Cardiac ventricle fibroblast (primary cell): ENCODE measurements at places on chromosomes 7 and 10. TPM values are rescaled to one million over a fixed set of nuclear protein-coding genes. Genes with fewer than 3 reads are reported as not detected.

ODAD2 gene
- not detected in 2 replicates for total RNA-seq

OGDHL gene
- 0.25 TPM in 1 of 2 replicates, not detected in the other for total RNA-seq

PRRT4 gene
- 0.54 and 0.56 TPM in 2 replicates for total RNA-seq

STOX1 gene
- 0.50 and 0.64 TPM in 2 replicates for total RNA-seq

ZRANB1 gene
- 12.6 and 17.0 TPM in 2 replicates for total RNA-seq

ZNF777 gene
- 8.1 and 13.3 TPM in 2 replicates for total RNA-seq

NPY gene
- not detected in 2 replicates for total RNA-seq

FEZF1 gene
- total RNA-seq: not detected in 2 replicates

CNOT4 gene
- total RNA-seq: 12.0 and 13.7 TPM in 2 replicates

ITGA8 gene
- total RNA-seq: 11.3 and 13.8 TPM in 2 replicates

NRG3 gene
- 0.05 TPM in 1 of 2 replicates, not detected in the other for total RNA-seq

CCL24 gene
- not detected in 2 replicates for total RNA-seq

AQP1 gene
- total RNA-seq: 3.4 and 3.8 TPM in 2 replicates

CDNF gene
- total RNA-seq: 2.6 and 2.7 TPM in 2 replicates

ELOVL3 gene
- total RNA-seq: 0.24 and 3.4 TPM in 2 replicates

ATRNL1 gene
- total RNA-seq: under 0.01 TPM in 1 of 2 replicates, not detected in the other

UPK3B gene
- not detected in 2 replicates for total RNA-seq

ARPC1A gene
- 80.8 and 88.4 TPM in 2 replicates for total RNA-seq

LOXL4 gene
- total RNA-seq: 3.9 and 4.6 TPM in 2 replicates

RSBN1L gene
- total RNA-seq: 13.1 and 13.7 TPM in 2 replicates

MAT1A gene
- total RNA-seq: not detected in 2 replicates

GCK gene
- 0.20 and 0.69 TPM in 2 replicates for total RNA-seq

TRIM73 gene
- total RNA-seq: 0.12 and 0.59 TPM in 2 replicates

PRKG1 gene
- 11.7 and 13.7 TPM in 2 replicates for total RNA-seq

VAX1 gene
- total RNA-seq: not detected in 2 replicates

GRID1 gene
- total RNA-seq: 0.12 and 0.44 TPM in 2 replicates

PPP1R17 gene
- total RNA-seq: not detected in 2 replicates
